ENCODE measurements at places on chromosomes 5 and 9.

DNA sequence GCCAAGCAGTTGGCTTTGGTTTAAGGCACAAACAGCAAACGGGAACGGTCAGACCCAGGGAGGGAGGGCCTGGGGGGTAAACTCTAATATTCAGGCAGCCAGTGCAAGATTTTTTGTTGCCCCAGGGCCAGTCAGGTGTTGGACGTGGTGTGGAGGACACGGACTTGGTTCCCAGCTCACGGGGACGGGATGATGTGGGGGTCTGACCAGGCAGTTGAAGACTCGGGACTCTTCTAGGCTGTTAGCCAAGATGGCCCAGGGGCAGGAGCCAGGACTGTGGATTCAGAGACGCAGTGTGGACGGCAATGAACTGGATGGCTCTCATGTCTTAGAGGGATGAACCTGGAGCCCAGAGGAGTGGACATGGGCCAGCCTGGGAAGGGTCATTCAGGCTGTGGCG, 169.2 kb downstream of the C9orf50 start:
- DNase-seq: no peak

DNA sequence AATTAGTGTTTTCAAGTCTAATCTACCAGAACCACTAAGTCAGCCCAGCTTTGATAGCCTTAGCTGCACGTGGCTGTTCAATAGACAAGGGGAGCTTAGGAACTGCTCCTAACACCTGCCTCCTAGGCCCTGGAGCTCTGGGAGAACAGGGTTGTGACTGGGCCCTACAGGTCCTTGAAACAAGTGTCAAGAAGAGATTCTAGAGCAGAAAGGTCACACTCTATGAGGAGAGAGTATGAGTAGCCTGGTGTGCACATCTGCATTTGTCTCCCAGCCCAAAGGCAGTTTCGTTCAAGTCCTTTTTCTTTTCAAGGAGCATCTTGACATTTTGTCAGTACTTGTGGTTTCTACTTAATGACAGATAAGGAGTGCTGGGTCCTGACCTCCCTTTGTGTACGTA, 206.1 kb downstream of the PRELID2 start:
- DNase-seq: no peak

- no peak for DNase-seq
Measured at GRCh38 chr5:178499352-178499751, 90.8 kb downstream of the COL23A1 start.

DNA sequence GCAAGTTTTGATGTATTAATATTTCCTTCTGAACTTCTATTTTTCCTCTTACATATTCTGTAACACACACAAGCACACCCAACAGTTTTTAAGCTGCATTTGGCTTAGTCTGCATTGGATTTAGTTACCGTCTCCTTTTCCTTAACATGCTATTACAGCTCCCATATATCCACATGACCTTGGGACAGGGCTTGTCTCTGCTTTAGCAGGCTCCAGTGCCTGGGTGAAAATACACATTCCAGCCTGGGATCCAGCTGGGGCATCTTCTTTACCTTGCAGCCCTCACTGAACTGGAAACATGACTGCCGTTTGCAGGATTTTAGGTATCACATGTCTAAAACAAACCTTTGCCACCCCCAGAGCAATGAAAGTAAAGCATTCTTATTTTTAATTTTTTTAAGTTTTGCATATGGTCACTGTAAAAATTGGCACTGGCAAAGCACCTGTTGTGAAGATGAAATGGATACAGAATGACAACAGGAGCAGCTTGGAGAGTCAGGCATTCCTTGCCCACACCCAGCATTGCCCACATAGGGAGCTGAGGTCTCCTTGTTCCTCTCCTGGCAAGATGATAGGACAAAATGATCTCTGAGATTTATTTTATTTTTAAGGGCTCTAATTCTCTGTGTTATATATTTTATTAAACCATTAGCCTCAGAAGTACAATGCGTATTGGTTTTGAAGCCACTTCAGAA, 4.0 kb downstream of the GADD45G start:
- DNase-seq: no peak

DNA sequence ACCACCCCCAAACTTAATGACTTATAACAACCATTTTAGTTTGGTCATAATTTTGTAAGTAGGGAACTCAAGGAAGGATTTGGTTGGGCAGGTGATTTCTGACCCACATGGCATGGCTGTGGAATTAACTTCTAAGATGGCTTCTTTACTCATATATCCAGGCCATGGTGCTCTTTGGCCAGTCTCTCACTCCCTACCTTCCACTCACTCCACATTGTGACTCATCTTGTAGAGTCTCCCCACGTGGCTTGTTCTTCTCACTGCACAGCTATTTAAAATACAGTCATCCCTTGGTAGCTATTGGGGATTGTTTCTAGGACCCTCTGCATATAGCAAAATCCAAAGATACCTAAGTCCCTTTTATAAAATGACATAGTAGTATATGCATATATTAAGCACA, 76.6 kb upstream of the MAST4 start:
- no peak for DNase-seq
